ENCODE measurements at places on chromosomes 5 and 9.

DNA sequence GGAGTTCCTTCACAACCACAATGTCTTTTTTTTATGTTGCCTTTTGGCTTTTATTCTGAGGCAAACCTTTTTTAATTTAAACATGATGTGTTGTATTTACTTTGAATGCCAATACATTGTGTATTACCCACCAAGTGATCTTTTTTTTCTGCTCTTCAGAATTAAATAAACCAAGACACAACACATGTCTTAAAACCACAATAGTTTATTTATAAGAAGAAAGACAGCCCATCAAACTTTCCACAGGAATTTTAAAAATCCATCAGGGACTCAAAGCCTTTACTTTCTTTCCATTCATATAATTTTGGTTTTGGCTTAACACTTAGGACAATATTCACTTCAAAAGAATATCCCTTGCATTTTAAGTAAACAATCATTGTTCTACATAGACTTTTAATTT lies 321.8 kb upstream of the MEF2C start:
- no peak for DNase-seq

DNA sequence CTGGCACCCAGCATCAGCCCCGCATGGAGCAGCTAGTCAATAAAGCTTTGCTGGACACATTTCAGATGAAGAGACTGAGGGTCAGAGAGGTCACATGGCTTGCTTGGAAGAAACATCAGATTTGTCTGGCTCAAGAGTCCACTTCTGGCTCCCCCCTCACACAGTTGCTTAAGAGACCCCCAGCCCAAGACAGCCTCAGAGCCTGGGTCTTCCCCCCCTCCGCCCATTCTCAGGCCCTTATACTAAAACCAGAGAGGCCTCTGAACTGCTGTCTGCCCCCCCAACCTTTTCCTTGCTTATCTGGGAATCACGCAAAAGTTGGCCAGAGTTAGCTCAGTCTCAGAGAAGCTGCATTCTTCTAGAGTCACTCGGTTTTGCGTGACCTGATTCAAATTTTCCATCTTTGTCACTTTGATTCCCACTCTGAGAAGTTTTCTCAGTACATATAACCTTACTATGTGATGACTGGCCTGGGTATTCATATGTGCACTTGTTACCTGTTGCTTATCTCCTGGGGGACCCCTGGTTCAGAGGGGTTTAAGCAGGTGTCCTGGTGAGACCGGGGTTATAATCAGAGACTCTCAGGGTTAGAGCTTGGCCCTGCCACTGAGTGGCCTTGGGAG lies 145.4 kb upstream of the IER5L start:
- no peak for DNase-seq

GRCh38 chr9:29129763-29130162 lies 1556.5 kb upstream of the C9orf72 start:
- DNase-seq = no peak

DNA sequence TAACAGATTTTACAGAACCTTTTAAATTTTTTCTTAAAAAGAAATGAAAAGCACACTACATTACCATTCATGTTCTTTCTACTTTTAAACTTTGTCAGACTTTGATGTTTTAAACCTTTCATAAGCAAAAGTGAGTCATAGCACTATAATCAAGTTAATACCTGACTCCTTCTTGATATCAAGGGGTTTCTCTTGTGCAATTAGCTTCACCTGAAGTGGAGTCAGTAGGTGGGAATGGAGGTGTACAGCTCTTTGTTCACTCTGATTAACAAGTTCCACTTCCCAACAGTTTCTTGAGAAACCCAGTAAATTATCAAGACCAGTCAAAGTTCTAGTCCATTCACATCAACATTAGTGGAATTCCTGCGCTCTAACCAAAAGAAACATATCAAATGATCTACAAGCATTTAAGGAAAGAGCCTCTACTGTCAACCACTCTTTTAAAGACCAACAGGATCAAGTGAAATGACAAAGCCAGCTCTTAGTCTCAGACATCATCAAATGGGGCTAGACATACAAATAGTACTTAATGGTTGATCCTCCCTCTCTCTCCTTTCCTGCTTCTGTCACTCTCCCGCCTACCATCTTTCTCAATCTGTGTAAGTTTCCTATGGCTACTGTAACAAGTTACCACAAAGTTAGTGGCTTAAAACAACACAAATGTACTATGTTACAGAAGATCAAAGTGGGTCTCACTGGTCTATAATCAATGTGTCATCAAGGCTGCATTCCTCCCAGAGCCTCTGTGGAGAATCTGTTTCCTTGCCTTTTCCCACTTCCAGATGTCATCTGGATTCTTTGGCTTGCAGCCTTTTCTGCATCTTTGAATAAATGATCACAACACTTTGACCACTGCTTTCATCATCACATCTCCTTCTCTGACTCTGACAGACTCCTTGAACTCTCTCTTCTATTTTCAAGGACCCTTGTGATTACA lies 68.0 kb downstream of the HINT1 start:
- no peak for DNase-seq

Data from breast epithelium (tissue), 4 donors.